ENCODE measurements at places on chromosomes 4 and X.

DNA sequence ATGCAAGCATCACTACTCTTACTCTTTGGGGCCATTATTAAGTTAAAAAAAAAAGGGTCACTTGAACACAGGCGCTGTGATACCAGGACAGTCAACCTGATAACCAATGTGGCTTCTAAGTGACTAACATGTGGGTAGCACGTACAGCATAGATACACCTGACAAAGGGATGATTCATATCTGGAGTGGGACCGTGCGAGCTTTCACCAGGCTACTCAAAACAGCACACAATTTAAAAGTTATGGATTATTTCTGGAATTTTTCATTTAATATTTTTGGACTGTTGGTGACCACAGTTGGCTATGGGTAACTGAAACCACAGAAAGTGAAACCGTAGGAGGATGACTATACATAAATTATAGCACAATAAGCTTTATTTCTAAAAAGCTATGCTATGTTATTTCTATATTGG is 113.8 kb upstream of the STIM2 start:
- no peak for DNase-seq

DNA sequence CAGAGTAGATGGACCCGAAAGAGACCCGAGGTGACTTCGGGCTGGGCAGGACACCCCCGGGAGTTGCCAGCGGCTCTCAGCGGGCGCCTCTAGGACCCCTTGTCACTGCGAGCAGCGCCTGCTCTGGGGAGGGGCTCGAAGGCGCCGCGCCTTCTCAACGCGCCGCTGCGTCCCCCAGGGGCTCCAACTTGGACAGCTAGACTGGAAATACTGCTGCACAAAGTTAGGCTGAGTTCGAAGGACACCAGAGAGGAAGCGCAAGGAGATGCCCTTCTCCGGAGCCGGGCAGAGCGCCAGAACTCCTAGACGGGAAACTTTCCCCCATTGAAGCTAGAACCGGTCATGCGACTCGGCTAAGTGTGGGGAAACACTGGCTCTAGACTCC is 493 bp upstream of the KCNIP4 start:
- DNase-seq: no peak

DNA sequence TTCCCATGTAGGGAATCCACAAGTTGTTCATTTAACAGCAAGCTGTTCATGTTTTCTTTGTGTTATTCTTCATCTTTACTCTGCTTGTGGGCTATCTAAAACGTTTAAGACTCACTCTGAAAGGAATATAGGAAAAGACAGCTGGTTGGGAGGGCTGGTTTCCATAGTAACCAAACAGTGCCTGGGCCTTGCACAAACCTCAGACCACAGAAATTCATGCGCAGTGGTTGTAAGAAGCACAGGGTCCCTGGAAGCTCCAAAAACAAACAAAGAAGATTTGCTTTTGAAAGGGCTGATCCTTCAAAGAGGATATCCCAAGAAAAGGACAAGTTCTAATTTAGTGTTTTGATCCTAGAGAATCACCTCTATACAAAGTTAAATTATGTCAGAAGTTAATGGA is 7.8 kb downstream of the SERTM2 start:
- DNase-seq: no peak

GRCh38 chrX:102155806-102156179 is at the start of gene BEX5:
Gene BEX5, minus strand, starts transcription at chrX:102155977. Its CDS starts 1,712 bp downstream, at chrX:102154265.
- DNase-seq: peak; percentile 57

DNA sequence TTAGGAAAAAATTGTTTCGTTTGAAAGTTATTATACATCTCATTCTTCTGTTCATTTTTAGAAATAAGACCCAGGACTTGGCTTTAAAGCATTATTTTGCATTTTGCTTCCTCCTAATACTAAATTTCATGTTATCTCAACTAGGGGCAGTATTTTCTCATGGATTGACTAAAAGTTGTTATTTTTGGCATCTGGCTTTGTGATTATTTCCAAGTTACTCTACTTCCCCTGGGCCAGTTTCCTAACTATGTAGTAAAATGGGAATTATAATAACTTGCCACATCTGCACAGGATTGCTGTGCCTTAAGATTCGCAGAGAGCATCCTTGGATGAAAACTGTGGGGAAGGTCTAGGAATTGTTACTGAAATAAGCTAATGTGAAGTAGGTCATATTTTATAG is 3.0 kb downstream of the RBPJ start:
- no peak for DNase-seq
